Glomerular endothelial cell (primary cell): ENCODE measurements at places on chromosomes 7 and 10. TPM values are rescaled to one million over a fixed set of nuclear protein-coding genes. Genes with fewer than 3 reads are reported as not detected.

The TMEM273 gene
- total RNA-seq, result 6.5 and 11.6 TPM in 2 replicates

DNA sequence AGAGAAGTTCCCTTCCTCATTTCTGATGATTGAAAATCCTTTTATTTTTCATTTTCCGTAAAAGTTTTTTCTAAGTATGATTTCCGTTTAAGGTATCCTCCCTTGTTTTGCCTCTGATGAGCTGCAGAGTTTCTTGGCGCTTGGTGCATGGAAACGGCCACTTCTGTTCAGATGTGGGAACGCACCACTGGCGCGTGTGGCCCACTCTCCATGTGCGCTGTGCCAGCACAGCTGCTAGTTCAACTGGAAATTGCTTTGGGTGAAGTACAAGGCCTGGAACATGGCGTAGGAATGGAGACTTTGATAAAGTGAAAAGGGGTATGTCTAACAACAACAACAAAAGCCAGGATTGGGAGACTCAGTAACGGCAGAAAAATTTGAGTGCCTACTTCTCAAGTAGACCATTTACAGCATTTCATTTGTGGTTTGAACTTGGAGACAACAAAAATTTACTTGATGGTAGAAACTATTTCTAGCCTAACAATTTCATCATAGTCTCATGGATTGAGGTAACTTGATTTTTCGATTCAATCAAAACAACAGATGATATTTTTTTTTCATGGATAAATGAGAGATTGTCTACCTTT lies 364.2 kb downstream of the SUGCT start:
- DNase-seq, result no peak

- DNase-seq, result no peak
Measured at GRCh38 chr7:5214641-5215040, 24.6 kb downstream of the WIPI2 start.

DNA sequence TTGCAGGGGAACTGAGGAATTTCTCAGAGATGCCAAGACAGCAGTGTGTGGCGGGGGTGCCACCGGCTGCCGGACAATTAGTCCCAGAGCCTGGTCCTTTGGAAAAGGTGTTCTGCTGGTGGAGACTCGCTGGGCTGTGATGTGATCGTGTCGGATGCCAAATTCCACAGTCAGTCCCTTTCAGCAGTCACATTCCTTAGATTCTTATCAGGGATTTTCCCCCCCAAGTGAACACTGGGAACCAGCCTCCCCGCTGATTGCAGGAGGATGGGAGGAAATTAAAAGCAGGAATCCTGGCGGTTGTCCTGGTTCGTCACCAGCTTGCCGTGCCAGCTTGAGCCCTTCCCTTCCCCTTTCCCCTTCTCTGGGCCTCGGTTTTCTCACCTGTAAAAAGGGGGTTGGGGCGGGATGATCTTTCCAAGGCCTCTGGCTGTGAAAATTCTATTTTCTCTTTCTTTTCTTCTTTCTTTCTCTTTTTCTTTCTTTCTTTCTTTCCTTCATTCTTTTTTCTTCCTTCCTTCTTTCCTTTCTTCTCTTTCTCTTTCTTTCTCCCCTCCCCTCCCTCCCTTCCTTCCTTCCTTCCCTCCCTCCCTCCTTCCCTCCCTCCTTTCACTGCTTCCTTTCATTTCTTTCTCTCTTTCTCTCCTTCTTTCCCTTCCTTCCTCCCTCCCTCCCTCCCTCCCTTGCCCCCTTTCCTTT lies 39.6 kb downstream of the COL26A1 start:
- no peak for DNase-seq

- no peak for DNase-seq
Measured at GRCh38 chr7:32216759-32217158, 146.6 kb upstream of the PDE1C start.

The KIFBP gene
- 51.1 and 56.7 TPM in 2 replicates for total RNA-seq

DNA sequence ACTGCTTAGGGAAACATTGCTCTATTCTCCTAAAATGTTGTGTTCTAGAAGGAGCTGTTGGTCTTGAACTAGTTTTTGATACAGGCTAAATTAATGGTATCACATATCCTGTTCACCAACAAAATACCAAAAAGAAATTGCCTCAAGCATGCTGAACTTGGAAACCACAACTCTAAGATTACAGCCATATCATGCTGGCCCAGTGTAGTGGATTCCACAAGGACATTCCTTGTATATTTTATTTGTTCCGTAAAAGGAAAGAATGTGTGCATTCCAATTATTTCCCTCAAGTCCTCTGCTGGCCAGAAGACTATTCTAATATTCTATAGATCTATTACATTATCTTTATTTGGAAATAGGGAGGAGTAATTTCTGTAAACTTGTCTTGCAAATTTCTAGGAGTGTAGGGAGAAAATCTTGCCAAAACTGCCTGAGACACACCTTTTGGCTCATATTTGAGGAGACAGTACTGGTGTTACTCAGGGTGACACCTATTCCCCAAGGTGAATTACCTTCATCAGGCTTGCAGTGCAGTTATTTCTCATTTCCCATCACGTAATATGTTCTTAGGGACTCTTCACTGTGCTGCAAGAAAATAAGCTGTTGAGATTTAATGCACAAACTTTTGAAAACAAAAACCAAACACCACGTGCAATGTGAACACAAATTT lies 1.9 kb upstream of the NEBL start:
- DNase-seq, result no peak
